NCI-H1048 (cell line): ENCODE measurements at places on chromosomes 7 and 10.

GRCh38 chr10:44890696-44891563 is 20.2 kb upstream of the TMEM72 start:
- no peak for DNase-seq

- no peak for DNase-seq
These were observed 137.5 kb downstream of the ST7 start for GRCh38 chr7:117090791-117091190.

DNA sequence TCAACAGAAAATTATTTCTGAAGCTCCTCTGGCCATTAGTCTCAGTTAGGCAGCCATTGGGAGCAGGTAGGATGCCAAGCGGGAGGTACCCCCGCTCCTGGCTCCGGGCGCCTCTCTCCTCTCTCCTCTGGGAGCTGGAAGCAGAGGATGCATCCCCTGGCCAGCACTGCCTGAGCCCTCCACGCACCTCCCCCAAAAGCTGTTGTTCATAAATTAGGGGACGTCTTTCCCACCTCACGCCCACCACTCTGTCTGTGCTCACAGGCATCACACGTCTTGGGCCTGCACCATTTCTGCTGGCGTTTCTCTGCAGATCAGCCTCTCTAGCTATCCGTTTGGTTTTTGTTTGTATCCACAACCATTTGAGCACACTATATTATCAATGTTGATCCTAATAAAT is 609.0 kb upstream of the FOXK1 start:
- no peak for DNase-seq

- no peak for DNase-seq
These were observed 307.6 kb downstream of the GFRA1 start for GRCh38 chr10:115965376-115965775.

- DNase-seq: no peak
These were observed 488.6 kb upstream of the PODXL start for GRCh38 chr7:132045002-132045401.

DNA sequence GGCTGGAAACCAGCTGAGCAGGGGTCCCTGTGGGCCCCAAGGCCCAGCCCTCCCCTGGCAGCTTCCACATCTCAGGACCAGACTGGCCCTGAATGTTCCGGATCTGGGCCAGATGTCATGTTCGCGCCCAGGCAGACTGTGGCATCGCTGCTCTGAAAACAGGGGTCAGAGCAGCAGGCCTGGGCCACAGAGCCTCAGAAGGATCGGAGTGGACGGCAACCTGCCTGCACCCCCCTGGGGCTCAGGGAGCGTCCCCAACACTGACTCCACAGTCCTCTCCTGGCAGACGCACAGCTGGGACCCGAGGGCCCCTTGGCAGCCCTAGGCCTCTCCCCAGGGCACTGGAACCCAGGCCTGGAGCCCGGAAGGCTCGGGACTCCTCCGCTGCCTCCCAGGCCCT is 91.3 kb upstream of the DNAAF5 start:
- DNase-seq: no peak

DNA sequence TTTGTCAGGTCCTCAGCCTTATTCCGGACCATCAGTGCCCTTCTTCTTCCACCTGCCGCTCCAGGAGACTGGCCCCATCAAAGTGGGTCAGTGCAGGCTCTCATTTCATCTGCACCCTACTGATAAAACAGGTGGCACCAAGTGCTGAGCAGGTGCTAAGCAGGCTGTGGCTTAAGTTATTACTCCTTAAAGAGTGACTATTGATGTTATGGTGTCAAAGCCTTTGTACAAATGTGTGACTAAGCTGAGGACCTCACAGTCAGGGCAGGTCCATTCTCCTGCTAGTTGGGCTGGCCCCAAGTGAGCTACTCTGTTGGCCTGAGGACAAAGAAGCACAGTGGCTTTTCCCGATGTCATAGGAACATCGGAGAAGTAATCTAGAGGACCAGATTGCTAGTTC is 11.2 kb upstream of the CALD1 start:
- DNase-seq: no peak
